ENCODE measurements at places on chromosomes 6 and 20.

DNA sequence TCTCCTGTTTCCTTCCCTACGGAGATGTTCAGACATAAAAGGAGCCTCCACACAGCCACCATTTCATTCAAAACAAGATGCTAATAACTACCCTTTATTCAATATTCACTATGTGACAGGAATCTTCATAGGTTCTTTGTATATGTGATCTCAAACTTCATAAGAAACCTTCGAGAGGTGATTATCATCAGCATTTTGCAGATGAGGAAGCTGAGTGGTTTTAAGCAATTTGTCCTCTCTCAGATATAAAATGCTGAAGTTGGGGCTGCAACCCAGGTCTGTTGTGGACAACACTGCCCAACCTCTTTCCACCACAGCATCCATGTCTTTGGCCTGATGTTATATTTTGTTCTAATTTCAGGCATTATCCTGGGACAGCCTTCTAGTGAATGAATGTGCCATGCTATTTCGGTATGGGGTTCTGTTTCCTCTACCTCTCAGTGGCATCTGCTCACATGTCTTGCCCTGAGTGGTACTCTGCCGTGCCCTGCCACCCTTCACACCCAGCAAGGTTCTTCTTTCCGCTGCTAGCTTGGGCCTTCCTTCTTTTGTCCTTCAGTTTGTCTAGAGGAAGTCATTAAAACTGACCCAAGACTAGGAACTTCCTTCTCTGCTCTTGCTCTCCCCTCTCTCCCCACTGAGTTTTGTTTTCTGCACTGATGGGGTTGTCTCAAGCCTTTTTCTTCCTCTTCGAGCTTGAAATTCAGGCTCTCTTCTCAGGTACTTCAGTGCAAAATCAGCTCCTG lies 300.9 kb upstream of the PRDM1 start:
- no peak for DNase-seq

- no peak for DNase-seq
Measured at GRCh38 chr20:8875586-8875985, 193.3 kb upstream of the PLCB4 start.

GRCh38 chr6:60867548-60867947 lies 1418.5 kb downstream of the KHDRBS2 start:
- DNase-seq = no peak

DNA sequence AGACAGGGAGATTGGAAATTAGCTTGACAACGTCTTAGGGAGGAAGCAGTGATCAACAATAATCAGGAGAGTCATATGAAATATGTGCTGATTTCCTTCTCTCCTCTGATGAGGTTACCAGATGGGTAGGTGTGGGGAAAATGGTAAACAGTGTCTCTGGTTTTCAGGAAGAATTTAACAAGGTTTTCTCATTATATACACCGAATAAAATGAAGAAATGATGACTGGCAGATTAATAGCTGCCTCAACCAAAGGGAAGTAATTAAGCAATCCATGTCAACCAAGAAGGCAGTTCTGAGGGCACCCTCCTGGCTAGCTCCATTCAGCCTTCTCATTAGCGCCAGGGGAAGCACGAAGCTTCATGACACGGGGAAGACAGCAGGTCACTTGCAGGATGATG lies 12.7 kb upstream of the RAMACL start:
- no peak for DNase-seq

GRCh38 chr6:141482796-141483597 lies 649.7 kb upstream of the GJE1 start:
- DNase-seq = no peak

DNA sequence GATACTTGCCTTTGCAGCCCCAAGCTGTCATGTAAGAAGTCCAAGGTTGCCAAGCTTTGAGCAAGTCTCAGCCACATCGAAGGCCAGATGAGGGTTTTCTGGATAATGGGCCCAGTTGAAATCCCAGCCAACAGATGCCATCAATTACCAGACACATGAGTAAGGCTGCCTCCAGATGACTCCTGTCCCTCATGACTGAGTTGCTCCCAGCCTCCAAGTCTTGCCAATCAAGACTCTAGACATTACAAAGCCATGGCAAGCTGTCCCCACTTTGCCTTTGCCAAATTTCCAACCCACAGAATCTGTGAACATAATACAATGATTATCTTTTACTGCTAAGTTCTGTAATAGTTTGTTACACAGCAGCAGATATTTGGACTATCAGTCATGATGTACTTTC lies 76.8 kb upstream of the ARMC2 start:
- DNase-seq = no peak

- no peak for DNase-seq
Measured at GRCh38 chr6:107679457-107679856, 144.7 kb downstream of the SCML4 start.

DNA sequence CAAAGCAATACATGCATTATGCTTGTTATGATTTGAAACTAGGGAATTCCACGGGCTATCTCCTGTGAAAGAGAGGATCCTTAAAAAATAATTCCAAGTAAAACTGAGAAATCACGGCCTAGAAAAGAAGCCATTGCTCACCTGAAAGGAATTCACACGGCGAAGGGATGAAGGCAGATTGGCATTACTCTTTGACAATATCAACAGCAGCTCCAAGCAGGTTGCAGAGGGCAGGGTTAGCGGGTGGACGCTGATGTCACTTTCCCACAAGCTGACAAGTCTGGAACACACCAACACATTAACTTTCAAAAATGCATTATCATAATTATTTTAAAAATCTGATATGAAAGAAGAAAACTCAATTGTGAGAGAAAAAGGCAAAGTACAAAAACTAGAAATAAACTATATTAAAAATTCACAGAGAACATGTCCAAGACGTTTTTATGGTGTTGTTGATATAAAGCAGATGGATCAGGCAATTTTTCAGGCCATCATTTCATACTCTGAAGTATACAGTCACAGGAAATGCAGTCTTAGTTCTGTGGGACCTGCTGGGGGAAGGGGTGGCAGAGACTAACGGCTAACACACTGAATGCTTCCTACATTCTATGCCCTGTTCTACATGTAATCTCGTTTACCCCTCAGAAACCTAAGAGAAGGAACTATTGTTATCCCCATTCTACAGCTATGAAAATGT lies 108.3 kb downstream of the UBE3D start:
- no peak for DNase-seq

DNA sequence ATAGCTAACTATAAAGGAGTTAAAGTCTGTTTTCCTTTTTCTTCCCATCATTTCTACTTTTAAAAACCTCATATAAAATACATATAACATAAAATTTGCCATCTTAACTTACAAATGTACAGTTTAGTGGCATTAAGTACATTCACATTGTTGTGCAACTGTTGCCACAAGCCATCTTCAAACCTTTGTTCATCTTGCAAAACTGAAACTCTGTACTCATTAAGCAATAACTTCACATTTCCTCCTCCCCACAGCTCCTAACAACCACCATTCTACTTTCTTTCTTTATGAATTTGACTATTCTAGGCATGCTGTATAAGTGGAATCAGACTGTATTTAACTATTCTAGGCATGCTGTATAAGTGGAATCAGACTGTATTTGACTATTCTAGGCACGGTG lies 4.5 kb downstream of the CCDC170 start:
- DNase-seq = peak; percentile 19

- DNase-seq = no peak
Measured at GRCh38 chr6:44514085-44514484, 126.6 kb downstream of the CDC5L start.

GRCh38 chr6:114075777-114076176 lies 104.8 kb upstream of the HDAC2 start:
- DNase-seq = no peak

GRCh38 chr6:15400572-15401004 lies 154.7 kb downstream of the JARID2 start:
- DNase-seq = peak; percentile 76

DNA sequence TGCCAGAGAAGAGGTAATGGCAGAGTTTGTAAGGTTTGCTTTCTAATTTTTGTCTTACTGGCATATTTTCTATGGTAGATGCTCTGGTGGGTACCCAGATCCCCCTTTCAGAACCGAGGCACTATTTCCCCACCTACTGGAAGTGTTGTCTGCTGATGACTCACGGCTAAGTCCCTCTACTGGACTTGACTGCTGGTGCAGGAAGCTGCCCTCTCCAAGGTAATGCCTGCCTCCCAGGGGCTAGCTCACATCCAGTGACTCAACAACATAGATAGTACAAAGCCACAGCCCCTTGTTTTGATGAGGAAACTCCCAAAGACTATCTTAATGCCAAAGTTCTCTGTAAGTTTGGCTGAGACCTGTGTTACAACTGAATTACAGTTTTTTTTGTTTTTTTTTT lies 285.4 kb upstream of the FLRT3 start:
- DNase-seq = no peak

DNA sequence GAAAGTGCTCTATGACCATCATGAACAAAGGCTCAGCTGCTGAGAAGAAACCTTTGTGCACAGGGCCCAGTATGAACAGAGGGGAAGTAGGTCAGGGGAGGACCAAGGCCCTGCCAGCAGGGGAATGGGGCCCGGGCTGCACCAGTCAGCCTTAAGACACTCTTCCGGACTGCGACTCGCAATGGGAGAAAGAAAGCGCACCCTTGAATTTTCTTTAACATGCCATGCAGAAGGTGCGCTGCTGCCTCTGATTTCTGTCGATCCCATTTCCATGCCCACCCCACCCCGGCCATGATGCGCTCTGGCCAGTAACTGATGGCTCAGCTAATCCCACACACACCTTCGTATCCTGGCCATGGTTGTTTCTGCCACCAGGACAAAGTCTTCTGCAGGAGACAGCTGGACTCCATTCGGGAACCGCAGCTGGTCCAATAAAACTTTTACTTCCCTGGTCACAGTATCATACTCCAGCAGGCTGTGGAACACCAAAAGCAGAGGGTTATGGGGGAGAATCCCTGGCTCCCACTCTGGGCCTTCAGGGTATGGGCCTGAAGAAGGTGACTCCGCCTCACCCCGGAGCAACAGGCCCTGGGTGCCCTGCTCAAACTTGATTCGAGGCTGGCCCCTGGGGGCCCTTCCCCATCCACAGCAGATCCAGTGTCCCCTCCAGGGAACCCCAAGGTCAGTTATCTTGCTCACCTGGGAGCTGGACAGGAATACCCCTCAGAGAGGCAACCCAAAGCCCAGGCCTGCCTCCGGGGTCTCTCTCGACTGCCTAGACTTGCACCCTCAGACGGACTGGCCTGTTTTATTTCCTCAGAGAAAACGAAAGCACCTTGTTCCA lies 20.3 kb downstream of the CST7 start:
- DNase-seq = no peak

DNA sequence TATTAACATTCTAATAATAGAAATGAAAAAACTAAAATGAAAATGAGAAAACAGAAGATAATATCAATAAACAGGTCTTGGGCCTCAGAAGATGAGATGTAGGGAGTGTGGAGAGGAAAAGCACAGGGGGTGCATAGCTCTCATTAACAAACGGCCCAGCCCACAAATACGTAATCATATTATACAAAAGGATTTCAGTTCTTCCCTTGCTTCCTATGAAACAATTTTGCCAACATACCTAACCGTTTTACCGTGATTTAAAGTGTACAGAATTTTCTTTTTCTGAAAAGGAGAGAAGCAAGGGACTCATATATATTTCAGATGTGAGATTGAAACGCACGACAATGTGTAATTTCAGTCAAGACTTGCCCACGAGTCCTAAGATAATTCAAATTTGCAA lies 136.0 kb downstream of the HFE start:
- DNase-seq = peak; percentile 47

DNA sequence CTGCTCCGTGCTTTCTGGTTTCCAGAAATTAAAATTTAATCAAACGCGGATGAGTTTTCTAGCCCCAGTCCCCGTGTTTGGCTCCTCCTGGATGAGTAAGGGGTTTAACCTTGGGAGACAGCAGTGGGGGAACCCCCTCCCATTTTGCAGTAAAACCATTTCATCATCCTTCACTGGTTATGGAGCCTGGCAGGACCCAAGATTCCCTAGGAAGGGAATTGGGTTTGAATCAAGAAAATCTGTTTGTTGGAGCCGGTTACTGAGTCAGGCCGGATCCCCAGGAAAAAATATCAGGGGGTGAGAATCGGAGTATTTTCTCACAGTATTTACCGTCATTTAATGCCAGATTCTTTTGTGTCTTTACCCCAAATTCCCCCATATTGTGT lies 754 bp downstream of the YWHAB start:
- no peak for DNase-seq

- DNase-seq = no peak
Measured at GRCh38 chr6:159806021-159806458, 6.0 kb downstream of the PNLDC1 start.

DNA sequence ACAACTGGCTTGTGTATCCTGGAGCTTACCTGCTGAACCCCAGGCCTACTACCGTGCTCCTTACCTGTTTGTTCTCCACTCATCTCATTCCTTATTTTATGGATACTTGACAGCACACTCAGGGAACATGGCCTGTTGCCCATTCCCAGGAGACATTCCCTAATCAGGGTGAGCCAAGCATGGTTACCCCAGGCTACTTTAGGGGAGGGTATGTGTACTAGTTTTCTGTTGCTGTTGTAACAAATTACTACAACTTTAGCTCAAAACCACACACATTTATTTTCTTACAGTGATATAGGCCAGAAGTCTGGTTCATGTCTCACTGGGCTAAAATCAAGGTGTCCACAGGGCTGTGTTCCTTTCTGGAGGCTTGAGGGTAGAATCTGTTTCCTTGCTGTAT lies 15.0 kb upstream of the TRAM2 start:
- DNase-seq = no peak

GRCh38 chr6:42429836-42430235 lies 21.9 kb downstream of the TRERF1 start:
- no peak for DNase-seq

GRCh38 chr6:12028213-12028612 lies 16.1 kb downstream of the HIVEP1 start:
- no peak for DNase-seq

GRCh38 chr6:163342571-163343539 lies 71.7 kb upstream of the QKI start:
- DNase-seq = no peak

Data from CD4-positive, CD25-positive, alpha-beta regulatory T cell (primary cell).